ENCODE measurements at places on chromosomes 4 and X.
A peak's percentile ranks its signal among the peaks of the same experiment; 100 is the strongest.

DNA sequence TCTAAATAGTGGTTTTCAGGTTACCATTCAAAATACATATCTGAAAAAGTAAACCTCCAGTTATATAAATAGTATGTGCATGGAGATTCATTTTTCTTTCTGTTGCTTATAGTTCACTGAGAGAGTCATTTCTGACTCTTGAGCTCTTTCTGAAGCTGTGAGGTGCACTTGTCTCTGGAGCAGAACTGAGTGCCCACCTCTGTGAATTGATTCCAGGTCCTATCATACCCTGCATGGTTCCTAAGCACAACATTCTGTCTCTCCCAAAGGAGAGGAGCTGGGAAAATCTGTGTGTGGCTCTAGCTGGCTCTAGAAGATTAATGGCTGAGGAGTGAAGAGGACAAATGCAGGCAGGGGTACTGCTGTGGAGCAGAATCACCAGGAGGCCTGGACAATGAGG lies 161.6 kb upstream of the HCCS start:
- no peak for DNase-seq

DNA sequence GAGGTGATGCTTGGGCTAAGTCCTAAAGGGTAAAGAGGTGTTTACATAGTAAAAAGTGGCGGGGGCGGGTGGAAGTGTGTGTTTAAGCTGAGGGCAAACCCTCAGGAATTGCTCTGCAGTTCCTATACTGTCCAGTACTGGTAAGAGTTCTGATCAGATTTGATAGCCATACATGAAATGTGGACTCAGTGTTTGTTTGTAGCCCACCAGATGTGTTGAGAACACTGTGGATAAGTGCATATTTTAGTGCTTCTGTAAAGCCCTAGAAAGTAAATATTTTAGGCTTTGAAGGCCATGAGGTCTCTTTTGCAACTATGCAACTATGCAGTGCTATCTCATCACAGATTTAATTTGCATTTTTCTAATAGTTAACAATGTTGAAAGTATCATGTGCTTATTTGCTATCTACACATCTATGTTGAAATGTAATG lies 80.7 kb upstream of the EOLA2 start:
- DNase-seq: peak; percentile 50

DNA sequence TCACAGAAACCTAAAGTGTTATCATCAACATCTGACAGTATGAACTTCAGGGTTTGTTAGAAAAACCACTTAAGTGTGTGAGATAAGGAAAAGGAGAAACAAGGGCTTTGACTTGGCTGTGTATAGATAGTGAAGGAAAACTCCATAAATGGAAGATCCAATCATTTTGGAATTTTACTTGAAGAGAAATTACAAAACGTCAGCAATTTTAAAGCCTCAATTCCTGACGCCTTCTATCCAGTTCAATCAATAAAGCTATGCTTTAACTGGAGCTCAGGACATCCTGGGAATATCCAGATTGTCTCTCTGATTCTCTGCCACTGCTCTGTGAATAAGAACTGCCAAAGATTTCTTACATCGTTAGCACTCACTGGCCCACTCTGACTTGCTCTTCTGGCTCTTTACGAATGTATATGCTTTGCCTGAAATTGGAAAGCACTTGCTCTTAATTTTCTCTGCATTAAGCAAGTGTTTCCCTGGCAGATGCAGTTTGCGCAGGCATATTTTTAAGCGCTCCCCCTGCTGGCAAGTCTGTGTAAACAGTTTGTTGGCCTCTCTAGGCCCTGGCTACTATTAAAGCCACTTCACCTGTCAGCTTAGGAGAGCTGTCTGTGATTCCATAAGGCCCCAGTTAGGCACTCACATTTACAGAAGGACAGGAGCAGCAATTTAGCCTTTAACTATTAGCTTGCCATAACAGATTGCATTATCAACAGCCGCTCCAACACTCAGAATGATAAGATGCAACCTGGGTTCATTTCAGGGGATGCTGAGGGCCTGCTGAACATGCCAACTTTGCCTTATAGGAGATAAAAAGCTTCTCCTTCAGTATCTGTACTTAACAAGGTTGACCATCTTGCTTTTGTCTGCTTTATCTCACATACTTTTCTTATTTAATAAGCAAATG lies 251.4 kb upstream of the DDX53 start:
- DNase-seq: peak; percentile 77

DNA sequence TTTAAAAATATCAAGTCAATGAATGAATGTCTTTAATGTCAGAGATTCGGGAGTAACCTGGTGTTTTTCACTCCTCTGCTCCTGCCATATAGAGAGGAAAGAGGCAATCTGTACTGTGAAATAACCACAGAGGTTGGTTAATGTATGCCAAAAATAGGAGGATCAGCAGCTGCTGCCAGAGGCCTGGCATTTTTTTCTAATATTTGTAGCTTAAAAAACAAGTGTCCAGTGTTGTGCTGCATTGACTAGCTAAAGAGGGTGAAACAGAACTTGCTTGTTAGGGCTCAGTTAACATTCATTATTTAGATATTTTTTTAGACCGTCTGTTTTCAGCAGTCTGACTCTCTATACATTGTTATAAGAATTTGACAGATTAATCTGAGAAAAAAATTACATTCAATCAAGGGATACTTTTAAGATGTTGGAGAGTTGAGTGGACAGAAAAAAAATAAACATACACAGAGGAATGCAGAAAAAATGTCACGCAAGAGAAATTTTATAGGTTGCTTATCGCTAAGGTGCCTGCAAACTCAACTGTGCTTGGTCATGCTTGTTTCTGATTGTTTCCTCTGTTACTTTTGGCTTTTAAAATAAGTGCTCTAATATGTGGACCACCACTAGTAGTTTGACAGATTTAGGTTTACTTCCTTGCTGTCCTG lies 392.3 kb upstream of the GALNT7 start:
- DNase-seq: no peak

DNA sequence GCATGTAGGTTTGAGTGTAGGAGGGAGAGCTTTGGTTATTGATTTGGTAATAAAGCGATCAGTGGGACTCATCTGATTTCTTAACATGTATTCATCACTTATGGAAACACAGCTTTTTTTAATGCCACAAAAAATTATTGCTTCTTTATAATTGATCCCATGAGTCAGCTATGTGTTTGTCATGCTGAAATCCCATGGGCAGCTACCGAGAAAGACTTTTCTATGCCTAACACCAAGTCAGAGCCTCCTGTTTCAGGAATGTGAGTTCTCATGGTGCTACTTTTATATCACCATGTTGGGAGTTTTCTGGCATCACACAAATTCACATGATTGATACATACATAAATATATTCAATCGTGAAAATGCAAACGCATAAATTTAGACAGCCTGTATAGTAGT lies 165.7 kb downstream of the RAPGEF2 start:
- no peak for DNase-seq

DNA sequence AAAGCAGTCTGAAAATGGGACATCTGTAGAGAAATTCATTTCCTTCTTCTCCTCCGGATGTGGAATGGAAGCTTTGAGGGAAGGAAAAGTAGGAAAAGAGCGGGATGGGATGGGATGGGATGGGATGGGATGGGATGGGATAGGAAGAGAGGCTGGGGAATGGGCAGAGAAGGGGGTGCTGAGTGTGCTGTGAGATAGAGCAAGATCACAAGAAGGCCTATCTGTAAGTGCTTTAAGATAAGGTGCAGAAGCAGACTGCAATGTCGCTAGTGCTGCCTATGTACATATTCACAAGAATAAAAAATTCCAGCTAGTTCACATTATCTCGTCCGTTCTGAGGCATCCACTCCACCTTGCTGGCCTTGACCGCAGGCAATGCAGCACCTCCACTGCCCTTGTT lies 86.2 kb downstream of the IRF2 start:
- DNase-seq: no peak

DNA sequence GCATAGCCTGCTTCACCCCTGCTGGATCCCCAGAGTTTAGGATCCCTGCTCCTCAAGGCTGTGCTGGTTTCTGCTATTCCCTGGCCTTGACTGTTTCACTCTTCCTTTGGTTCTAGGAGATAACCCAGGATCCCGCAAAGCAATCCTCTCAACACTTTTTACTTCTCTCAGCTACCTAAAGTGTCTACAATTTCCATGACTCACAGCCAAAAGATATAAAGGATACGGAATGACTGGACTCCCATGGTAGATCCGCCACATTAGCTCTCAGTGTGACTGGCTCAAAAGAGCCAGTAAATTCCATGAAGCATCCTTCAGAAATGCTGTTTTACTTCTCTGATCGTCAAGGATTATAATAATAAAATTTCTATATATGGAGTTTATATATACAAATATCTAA lies 66.3 kb upstream of the TMEM164 start:
- DNase-seq: no peak

GRCh38 chr4:24850674-24851073 lies 55.3 kb downstream of the SOD3 start:
- DNase-seq: no peak

DNA sequence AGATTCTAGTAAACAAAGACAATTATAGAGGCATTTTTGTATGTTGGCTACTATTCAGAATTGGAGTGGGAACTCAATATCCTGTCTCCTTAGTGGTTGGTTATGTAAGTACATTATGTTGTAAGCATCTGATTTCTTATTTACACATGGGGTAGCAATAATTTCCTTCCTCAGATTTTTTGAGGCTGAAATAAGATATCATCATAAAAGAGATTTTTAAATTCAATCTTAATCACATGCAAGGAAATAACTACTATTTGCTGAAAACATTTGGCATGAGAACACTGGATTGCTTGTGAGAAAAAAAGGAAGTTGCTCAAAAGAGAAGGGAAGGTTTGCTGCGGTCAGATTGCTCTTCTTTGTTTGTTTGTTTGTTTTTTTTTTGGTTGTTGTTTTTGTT lies 437.7 kb upstream of the HS3ST1 start:
- DNase-seq: no peak
